Stimulated activated CD4-positive, alpha-beta T cell treated with anti-CD3 and anti-CD28 coated beads, Interleukin-1b, Interleukin-23, amount 100 ng/mL, for 24 hours (primary cell): ENCODE measurements at places on chromosomes 1 and 21.

DNA sequence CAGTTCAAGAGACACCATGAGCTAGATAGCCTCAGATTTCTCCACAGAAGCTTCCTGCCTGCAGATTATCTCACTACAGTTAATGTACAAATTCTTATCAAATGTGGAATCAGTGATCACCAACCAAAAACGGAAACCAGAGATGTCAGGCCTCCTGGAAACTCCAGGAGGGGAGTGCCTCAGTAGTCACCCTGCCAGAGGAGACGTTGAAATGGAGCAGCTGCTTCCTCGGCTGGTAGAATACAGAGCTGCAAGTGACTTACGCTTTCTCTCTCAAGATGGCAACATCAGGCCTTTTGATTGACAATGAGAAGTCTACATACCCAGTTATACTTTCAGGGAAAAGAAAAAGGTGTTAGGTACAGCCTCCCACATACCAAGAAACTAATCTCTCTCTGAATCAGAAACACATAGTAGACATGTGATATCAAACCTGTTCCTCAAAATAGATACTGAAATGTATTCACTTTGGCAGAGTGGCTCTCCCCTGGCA is 52.2 kb downstream of the ACP6 start:
- DNase-seq, result peak; percentile 14

DNA sequence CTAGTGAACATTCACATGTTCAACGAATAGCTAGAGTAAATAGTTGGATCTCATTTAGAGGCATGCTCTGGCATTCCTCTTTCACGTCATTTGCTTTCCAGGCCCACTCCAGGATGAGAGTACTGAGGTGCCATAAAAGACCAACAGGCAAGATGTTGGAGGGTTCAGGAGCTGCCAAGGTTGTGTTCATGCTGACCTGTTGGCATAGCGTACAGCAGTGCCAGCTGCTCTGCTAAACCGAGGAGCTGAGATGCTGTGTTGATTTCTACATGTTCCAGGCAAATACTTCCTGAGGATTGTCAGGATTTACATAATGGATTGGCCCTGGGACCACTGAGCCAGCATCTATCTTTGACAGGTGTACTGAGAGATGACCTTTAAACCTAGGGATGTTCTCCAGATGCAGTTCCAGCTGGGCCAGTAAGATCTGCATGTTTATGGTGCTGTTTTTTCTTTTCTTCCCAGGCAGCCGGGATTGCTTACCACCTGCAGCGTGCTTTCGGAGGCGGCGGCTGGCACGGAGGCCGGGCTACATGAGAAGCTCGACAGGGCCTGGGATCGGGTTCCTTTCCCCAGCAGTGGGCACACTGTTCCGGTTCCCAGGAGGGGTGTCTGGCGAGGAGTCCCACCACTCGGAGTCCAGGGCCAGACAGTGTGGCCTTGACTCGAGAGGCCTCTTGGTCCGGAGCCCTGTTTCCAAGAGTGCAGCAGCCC is 66.9 kb downstream of the DISC1 start:
- DNase-seq, result no peak

- DNase-seq, result peak; percentile 94
Observed at GRCh38 chr1:109099938-109100773, 9.6 kb downstream of the TMEM167B start.

- DNase-seq, result no peak
Observed at GRCh38 chr1:162384116-162384515, 2.6 kb downstream of the C1orf226 start.

DNA sequence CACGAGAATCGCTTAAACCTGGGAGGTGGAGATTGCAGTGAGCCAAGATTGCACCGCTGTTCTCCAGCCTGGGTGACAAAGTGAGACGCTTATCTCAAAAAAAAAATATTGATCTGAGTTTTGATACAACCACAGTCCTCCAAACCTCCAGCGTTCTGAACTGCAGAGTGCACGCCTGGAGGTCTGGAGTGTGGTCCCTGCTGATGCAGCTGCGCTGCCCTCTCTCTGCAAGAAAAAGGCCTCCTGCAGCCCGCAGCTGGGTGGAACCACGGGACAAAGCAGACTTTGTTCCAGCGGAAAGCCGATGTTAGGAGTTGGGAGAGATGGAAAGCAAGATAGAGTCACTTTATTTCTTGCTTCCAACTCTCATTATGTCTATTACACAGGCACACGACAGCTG is 144.9 kb upstream of the SOD1 start:
- no peak for DNase-seq

DNA sequence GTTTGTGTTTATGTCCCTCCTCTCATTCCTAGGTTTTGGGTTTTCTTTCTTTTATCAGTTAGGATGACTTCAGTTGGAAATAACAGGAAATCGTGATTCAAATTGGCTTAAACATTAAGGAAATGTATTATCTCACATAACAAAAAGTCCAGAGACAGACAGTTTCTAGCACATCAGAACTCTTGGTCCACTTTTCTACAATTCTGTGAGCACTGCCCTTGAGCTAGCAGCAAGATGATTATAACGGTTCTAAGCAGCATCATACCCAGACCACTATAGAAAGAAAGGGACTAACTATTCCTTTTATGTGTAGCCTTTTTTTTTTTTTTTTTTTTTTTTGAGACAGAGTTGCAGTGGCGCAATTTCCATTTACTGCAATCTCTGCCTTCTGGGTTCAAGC is 18.9 kb downstream of the FCGR2B start:
- DNase-seq, result no peak

GRCh38 chr1:57377339-57378139 is 46.3 kb downstream of the DAB1 start:
- no peak for DNase-seq

DNA sequence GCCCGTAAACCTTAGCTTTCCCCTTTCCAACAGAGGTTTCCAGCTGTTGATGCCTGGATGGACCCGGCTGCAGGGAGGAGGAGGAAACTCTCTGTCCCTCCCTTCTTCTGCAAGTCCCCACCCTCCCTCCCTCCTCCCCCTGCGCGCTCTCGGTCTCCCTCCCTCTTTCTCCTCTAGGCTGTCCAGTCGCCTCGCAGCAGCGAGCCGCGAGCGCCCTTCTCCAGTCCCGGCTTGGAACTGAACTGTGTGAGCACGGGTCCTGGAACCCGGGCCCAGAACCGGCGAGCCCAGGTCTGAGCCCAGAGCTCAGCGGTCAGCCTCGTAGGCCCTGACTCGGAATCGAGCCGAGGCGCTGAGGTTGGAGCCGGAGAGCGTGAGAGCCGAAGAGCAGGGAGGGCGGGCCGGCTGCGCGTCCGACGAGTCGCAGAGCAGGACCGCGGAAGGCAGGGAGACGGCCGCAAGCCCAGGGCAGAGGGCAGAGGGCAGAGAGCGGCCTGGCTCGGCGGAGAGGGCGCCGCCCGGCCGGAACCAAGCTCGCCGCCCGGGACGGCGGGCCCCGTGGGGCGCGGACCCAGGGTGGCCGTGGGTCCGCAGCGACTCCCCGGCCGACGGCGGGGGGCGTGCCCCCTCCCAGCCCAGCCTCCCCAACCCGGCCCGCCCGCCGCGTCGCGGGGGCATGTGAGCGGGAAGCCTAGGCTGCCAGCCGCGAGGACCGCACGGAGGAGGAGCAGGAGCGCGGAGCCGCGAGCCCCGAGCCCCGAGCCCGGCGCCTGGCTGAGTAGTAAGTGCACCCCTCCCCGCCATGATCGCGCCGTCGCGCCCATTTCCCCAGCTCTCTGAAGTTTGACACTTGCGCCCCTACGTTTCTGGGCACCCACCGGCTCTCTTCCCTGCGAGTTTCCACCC is at the start of gene SOX13:
SOX13 (plus strand) TSS at position 185 of the 906 bp plus-strand sequence. CDS start 39,801 bp downstream, outside the sequence.
- no peak for DNase-seq

- no peak for DNase-seq
Observed at GRCh38 chr21:42061195-42061985, 9.7 kb upstream of the UMODL1 start.

DNA sequence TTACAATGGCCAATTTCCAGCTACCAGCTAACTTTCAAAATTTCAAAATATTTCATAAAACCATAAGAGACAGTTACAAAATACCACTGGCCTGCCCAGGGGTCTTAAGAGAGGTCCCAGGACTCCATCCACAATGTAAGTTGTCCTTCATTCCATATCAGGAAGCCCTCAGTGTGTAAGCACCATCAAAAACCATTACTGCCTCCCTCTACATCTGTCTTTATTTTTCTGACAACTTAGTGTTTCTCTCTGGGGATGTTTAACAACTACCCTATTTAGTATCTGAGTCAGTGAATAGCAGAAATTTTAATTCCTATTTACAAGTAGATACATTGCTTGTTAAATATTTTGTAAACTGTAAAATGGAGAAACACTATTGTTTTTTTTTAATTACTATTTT is 339.3 kb upstream of the ADAMTS5 start:
- DNase-seq, result no peak

GRCh38 chr1:7778133-7778628 is 5.9 kb upstream of the PER3 start:
- no peak for DNase-seq

DNA sequence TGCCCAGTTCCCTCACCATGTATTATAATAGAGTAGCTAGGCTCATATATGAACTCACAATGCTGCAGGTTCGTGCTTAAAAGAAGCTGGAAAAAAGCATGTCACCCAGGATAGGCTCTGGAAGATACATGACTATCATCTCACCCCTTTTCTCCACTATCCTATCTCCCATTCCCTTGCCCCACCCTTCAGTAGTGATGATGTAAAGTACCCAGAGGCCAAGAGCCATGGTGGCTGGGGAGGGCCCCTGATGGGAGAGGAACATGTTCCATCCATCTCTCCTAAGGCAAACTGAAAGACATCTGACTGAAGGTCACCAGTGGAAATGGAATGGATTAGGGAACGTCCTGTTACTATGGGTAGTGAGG is 20.3 kb upstream of the RBBP5 start:
- no peak for DNase-seq

- no peak for DNase-seq
Observed at GRCh38 chr1:180230416-180230790, 339 bp downstream of the LHX4 start.

- DNase-seq, result no peak
Observed at GRCh38 chr1:244231193-244231571, 180.1 kb downstream of the ZBTB18 start.
